Ammon's horn (tissue), 1 donor: ENCODE measurements at places on chromosomes 6 and 20.

GRCh38 chr6:15327271-15327670, 81.4 kb downstream of the JARID2 start:
- no peak for DNase-seq

DNA sequence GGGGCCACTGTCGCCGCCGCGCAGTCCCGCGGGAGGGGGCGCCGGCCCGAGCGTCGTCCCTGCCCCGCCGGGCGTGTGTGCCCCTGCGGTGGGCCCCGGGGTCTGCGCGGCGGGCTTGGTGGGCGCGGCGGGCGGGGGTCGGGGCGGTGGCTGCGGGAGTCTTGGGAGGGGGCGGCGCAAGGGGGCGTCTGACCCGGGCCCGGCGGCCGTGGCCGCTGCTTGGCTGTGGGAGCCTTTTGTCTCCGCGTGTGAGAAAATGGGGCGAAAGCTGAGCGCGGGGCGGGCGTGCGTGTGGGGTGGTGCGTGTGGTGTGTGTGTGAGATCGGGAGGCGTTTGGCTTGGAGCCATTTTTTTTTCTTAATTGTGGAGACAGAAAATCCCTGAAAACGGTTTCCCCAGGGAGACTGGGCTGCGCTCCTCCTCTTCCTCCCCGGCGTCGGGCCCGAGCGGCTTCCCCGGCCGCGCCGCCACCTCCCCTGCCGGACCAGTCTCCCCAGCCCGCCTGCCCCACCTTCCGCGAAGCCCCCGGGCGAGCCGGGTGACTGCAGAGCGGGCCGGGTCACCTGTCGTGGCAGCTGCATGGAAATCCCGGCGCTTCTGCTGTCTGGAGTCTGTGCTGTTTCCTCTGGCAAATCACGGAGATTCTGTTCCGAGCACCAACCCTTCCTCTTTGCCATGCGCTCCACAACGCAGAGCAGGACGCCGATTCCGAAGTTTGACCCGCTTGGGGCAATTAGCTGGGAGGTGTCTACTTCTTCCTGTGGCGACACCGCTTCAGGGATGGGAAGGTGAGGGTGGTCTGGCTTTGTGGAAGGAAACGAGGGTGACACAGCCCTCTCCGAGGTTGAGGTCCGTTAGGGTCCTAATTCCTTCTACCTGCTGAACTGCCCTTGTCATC, 64.4 kb downstream of the GTF2H5 start:
- peak; percentile 69 for DNase-seq

- no peak for DNase-seq
These were observed 1265.4 kb upstream of the ADGRB3 start for GRCh38 chr6:67369679-67370078.

DNA sequence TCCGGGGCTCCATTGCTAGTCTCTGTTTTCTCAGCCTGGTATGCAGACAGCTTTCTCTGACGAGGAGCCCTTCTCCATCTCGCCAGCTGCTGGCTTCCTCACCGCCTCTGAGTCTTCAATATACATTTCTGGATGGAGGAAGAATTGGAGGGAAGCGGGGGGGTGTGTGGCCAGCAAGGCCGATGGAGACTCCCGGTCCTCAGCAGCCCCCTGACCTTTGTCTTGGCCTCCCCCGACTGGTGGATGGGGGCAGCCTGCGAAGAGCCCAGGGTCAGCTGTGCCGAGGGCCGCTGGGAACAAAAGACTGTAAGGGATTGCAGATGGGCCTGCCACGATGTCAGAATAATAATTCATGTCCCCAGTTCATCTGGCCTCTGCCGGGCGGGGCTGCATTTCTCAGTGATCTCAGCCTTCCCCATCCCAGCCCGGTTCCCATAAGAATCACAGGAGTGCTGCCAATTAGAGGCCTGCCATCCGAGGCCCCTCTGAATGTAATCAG, 54.3 kb upstream of the STX16 start:
- peak; percentile 37 for DNase-seq

GRCh38 chr6:38792356-38792755, 77.2 kb downstream of the DNAH8 start:
- no peak for DNase-seq

DNA sequence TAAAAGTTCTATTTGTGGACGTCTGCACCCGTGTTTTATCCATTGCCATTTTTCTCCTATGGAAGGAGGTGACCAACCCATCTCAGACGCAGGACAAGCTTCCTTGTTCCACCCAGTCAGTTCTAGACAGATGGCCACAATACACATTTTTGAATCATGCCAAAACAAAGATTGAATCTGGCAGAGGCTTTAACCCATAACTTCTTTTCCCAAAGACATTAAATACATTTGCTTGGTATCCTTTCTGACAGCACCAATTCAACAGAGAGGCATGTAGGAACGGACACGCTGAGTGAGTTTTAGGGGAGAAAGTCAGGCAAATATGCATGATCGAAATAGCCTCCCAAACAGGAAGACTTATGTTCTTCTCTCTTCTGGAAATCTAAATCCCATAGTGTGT, 552.7 kb upstream of the AGPAT4 start:
- no peak for DNase-seq

GRCh38 chr6:3571836-3572235, 115.0 kb upstream of the SLC22A23 start:
- no peak for DNase-seq

GRCh38 chr6:27091661-27092315, 155.7 kb upstream of the PRSS16 start:
- DNase-seq: peak; percentile 24

GRCh38 chr6:129500958-129501739, 208.8 kb downstream of the ARHGAP18 start:
- peak; percentile 40 for DNase-seq

DNA sequence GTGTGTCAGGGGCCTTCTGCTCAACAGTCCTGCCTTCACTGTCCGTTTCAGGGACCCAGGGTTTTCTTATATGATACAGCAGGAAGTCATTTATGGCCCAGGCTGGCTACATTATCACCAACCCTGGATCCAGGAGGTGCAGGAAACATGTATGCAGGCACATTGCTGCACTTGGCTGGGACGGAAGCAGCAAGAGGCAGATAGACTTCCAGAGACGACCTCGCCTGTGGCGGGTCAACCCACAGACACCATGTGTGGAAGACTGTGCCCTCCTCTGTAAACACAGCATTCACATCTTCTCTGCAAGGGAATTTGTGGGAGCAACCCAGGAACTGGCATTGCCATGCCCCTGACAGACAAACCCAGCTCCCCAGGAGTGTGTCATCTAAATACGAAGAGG, 43.7 kb downstream of the TBC1D7 start:
- no peak for DNase-seq

- DNase-seq: no peak
These were observed 30.6 kb upstream of the SULF2 start for GRCh38 chr20:47815866-47816265.

- DNase-seq: no peak
These were observed 112.1 kb upstream of the BCLAF1 start for GRCh38 chr6:136401749-136402148.

- DNase-seq: no peak
These were observed 87.5 kb upstream of the ENPP5 start for GRCh38 chr6:46258249-46258648.

DNA sequence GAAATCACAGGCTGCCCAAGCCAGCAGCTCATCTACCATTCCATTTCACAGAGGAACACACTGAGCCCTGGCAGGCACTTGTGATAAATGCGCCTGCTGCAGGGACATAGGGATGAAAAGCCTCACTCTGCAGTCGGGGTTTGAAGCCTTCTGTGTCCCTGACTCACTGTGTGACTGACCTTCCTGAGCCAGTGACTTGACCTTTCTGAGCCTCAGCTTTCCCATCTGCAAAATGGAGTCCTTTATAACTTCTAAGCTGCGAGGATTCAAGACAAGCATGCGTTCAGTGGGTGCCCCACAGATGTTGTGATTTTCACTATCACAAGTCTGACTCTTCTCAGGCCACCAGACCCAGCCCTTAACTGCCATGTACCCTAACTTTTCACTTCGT, 5.5 kb downstream of the TGM2 start:
- no peak for DNase-seq

- DNase-seq: no peak
These were observed 52.0 kb downstream of the TRPC4AP start for GRCh38 chr20:35040646-35041045.

DNA sequence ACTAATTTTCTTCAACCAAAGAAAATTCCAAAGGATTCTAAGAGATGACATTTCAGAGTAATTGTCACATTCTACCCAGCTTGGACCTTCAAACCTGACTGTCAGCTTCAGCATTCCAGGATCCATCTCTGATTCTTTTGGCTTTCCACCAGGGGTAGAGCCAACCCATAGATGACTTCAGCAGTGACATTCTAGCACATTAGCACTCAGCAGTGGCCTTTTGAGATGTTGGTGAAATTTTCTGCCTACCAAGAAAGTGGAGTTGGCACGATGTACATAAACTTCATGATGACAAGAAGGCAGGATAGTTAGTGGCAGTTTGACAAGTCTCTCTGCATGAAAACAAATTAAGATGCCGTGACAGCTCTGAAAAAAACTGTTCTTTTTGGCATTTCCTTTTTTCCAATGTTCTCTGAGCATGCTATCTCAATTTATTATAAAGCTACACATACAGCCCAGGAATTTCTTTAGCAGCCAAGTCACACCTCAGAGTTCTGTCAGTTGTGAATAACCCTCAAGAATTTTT, 466.5 kb upstream of the RNF217 start:
- no peak for DNase-seq

DNA sequence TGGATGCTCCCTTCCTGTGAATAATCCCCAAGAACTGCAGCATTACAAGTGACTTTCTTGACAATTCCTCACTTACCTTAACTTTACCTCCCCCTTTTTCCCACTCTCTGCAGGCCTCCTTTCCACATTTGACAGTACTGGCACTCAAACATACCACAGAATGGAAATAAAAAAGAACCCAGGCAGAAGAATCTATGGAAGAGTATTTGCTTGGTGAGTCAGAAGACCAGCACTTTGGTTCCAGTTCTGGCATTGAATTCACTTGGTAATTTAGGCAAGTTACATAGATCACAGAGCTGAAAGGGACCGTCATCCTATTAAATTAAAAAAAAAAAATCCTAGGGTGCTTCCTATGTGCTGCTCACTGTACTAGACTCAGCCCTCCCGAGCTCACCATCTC, 55.0 kb downstream of the BTBD9 start:
- no peak for DNase-seq

DNA sequence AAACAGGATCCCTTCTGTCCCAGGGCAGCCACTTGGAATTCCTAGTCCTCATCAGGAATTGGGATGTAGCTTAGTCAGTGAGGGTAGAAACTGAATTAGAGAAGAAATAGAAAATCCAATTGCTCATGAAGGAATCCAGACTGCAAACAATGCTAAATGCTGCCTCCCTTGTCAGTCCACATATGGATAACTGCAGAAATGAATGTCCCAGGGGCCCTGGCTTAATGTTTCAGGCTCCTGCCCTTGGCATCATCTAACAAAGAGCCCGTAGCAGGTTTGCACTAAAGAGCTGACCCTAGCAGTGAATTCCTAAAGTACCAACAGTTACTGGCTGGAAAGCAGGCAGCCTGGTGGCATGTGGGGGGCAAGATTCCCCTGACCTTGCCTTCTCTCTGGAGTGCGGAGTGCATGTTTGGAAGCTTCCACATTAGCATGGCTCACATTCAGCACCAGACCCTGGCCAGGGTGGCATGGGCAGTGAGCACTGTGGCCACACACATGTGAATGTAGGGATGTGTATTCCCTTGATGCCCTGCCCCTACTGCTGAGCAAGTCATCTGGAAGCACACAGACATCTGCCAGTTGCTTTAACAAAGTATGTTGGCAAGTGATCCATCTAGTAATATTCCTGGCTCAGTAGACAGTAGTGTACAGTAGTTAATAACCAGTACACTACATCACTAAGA, 394.5 kb downstream of the CDC5L start:
- DNase-seq: no peak

DNA sequence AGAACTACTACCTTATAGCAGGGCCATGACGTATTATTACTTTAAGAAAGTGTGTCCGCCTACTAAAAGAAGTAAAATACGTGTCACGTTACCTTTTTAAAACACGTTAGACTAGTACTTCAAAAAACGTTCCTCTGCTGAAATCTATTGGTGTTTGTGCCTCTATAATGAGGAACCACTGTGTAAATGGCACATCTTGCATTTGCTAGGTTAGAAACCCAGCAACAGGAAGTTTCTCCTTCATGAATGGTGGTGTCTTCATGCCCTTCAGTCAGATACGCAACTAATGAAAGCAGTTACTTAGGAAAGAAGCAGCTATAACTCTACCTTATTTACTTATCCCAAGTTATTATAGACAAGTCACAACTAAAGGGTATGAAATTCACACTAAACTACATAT, 343.5 kb downstream of the RNGTT start:
- no peak for DNase-seq

DNA sequence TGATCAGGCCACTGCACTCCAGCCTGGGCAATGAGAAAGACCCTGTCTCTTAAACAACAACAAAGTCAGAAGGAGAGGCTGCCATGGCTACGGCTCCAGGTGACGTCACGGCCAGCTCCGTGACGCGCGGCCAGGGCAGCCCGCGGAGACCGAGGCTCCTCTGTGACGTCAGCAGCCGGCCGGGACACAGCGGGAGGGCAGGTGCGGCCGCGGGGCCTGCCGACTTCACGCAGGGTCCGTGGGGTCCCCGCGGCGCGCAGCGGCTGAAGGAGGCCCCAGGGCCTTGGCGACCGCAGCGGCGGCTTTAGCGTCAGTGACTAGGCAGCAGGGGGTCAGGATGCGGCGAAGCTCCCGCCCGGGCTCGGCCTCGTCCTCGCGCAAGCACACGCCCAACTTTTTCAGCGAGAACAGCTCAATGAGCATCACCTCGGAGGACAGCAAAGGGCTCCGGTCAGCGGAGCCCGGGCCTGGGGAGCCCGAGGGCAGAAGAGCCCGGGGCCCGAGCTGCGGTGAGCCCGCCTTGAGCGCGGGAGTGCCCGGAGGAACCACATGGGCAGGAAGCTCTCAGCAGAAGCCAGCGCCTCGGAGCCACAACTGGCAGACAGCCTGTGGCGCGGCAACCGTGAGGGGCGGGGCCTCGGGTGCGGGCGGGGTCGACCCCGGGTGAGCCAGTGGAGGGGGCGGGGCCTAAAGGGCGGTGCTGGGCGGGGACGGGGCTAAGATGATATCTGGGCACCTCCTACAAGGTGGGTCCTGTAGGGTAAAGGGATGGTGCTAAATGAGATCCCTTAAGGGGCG, at the start of gene SPAG4:
Gene SPAG4, plus strand, starts transcription at position 163 of the 798 bp plus-strand sequence. Its CDS starts 175 bp downstream, at position 338.
- peak; percentile 98 for DNase-seq

DNA sequence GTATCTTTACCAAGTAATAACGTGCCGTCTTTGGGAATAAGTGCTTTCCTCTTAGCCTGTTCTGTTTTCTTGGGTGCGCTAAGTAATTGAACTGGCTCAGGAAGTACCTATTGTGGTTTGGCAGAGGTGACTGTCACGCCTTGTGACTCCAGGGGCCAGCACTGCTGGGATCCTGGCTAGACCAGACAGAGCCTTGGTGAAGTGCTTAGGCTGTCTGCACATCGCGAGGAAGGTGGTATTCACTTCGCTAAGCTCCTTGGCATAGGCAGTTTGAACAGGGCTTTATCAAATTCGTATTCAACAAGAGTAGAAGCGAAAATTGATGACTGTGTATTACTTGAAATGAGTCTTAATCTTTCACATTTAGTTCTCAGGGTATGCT, 17.6 kb downstream of the PRDM1 start:
- DNase-seq: no peak
